ENCODE measurements at places on chromosomes 4 and X. TPM values are rescaled to one million over a fixed set of nuclear protein-coding genes. Genes with fewer than 3 reads are reported as not detected.

DNA sequence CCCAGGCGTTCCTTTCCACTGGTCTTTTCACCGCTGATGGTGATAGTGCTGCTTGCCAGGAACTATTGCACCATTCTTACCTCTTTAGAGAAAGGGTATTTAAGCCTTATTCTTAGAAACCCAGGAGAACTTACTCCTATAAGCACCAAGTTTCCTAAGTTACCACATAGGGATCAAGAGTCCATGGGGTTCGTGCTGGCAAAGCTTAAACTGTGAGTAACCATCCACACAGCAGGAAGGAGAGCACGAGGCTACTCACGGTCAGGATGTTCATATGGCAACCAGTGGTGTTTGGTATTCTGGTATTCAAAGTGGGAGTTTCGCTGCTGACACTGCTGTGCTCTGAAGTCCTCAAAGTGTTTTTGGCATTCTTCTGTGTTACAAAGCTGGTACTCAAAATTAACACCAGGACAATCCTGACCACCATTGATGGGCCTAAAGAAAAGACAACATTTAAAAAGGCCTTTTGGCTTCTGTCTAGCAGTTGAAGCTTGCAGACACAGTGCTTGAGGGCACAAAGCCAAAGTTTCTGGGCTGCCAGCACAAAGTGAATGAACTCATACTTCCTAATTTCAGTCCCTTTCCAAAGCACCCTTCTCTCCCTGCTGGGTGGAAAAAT is 256.9 kb downstream of the ADAMTS3 start:
- DNase-seq = no peak

P2RY10 gene
- 81.2 TPM for total RNA-seq

LIMCH1 gene
- not detected for total RNA-seq

GRCh38 chrX:98194036-98194435 is 1310.3 kb downstream of the RPA4 start:
- DNase-seq = no peak

DNA sequence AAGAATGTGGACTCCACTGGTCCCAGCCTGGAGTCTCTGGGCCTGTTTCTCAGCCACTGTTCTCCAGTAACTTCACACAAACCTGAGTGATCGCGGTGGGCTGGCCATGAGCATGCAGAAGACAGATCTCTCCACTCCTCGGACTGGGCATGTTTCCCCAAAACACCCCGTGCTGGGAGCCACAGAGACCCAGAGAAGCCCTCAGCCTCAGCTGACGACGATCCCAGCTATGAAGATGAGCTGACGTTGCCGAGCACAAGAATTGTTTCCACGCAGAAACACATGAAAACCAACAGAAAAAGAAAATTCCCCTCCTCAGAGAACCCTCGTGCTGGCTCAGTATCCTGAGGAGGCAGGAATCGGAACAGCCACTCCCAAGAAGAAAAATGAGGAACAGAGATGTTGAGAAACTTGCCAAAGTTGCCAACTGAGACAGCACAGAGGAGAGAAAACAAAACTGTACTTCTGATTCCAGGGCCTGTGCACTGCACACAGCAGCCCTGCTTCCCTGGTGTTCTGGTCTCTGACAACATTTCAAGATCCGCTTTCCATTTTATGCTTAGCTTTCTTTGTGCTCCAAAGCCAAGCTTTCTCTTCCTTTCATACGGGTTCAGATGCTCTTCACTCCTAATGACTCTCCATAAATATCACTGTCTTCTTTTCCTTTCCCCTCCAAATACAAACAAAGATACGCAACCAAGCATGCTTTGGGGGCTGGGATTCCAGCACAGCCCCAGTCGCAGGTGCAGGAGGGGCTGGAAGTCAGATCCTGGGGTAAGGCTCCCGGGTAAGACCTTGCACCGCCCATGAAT is 81.4 kb downstream of the IRF2 start:
- DNase-seq = no peak

DNA sequence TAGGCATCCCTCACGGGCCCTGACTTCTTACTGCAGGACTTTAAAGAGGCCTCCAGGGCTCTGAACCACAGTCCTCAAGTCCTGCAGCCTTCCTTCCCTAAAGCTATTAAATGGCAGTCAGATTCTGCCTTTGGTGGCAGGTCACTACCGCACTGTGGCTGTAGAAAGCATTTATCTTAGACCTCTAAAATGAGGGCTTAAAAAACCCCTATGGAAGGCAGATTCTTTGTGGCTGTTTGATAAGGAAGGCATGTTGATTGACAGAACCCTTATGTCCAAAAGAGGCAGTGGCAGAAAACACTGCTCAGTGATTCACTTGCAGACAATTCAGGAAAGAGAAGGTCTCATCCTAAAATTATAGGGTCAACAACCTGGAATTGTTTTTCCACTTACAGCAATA is 79.2 kb downstream of the FBXL5 start:
- no peak for DNase-seq

DNA sequence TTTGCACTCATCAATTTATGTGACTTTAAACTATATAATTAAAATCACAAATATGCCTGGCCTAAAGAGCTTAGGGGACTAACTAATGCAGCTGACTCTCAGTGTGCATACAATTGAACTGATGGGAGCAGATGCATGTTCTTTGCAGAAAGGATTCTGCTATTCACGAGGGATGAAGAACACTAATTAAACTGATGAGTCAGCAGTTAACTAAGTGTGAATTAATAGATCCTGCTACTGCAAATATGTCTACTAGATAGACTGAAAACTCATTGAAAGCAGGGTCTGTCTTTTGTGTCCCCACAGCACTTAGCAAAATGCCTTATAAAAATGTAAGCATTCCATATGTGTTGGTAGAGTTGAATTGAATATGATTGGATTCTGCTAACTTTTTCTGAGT is 104.0 kb downstream of the SRPX start:
- no peak for DNase-seq

SGMS2 gene
- not detected for total RNA-seq

DNA sequence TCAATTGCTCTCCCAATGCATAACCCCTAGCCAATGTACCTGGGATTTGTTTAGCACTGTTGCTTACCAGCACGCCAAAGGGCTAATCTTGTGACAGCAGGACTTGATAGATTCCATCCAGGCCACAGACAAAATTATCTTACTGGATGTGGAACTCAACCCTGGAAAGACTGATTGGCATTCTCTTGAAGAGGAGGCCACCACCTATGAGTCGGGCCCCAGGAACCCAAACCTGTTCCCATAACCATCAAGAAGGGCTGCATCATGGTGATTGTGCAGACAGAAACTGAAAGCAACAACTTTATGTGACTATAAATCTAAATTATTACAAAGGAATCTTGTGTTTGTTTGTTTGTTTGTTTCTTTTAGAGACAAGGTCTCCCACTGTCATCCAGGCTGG is 19.9 kb upstream of the TMEM255A start:
- DNase-seq = no peak

HPSE gene
- 1.3 TPM for total RNA-seq

GRCh38 chr4:69025191-69025998 is 70.9 kb upstream of the UGT2B7 start:
- no peak for DNase-seq

CXCL5 gene
- total RNA-seq = not detected

DNA sequence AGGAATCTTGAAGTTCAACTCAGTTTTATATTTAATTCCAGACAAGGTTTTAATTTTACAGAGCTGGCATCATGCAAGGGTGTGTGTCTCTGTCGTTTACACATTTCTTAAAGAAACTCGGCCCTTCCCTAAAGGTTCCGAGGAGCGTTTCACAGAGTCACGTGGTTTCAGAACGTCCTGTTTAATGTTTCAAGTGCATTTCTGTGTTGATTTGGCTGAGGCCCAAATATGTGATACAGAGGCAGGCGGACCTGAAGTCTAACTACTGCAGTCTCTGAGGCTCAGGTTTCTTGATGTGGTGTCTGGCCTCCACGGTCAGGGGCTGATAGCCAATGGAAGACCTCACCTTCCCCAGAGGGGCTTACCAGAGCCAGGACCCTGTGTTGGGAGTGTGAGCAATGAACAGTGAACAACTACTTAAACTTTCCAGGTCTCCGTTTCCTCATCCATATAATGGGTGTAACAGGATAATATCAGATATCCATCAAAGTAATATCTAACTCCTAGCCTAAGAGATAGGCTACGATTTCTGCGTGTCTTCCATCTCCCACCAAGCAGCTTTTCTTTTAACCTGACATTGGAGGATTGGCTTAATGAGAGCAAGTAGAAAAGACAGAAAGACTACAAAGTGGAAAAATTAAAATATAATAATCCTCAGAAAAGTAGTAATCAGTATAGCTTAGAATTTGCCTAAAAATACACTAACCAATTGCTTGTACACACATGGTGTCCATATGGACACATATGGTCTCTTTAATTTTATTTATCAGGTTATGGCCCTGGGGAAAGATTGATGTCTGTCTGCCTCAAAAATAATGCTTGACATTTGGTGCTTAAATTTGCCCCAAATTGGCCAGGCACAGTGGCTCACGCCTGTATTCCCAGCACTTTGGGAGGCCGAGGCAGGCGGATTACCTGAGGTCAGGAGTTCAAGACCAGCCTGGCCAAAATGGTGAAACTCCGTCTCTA is 50.0 kb upstream of the TRIM2 start:
- no peak for DNase-seq

GRCh38 chrX:48939524-48940228 is 17.7 kb downstream of the OTUD5 start:
- DNase-seq = no peak

GRCh38 chr4:7158081-7158750 is 34.1 kb upstream of the SORCS2 start:
- no peak for DNase-seq

DNA sequence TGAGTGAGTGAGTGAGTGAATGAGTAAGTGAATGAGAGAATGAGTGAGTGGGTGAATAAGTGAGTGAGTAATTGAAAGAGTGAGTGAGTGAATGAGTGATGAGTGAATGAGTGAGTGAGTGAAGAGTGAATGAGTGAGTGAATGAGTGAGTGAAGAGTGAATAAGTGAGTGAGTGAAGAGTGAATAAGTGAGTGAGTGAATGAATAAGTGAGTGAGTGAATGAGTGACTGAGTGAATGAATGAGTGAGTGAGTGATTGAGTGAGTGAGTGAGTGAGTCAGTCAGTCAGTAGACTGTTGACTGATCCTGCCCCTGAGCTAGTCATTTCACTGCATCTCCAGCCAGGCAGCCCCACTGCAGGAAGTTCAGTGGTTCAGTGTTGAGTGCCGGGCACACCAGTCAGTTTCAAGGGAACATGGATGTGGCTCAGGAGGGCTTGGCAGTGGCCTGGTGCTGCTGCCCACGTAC is 228.4 kb upstream of the PSAPL1 start:
- DNase-seq = no peak

DNA sequence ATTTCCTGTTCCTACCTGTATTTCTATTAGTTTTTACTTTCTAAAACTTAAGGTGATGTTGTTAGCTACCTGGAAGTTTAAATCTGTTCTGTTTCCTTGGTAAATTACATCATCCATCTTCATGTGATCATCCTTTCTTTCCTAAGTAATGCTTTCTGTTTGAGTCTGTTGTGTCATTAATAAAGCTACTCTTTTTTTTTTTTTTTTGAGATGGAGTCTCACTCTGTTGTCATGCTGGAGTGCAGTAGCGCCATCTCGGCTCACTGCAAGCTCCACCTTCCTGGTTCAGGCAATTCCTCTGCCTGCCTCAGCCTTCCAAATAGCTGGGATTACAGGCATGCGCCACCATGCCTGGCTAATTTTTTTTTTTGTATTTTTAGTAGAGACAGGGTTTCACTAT is 73.3 kb downstream of the FIP1L1 start:
- DNase-seq = no peak

GRCh38 chr4:170248029-170248428 is 158.3 kb upstream of the AADAT start:
- no peak for DNase-seq

DNA sequence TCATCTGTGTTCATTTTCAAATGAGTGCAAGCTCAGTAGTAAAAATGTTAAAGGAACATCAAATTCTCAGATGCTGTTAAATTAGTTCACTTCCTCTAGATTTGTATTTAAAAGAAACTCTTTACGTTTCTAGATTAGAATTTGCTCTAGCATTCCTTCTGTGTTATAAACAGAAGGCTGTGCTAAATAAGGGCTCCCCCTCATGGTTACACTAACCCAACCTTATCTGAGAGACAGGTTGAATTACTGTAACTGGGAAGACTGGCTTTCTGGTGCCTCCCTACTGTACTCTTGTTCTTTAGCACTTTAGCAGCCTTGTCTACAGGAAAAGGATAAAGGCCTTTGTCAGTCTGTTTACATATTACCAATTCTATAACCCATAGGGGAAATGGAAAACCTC is 56.8 kb downstream of the RXFP1 start:
- no peak for DNase-seq

MRPS18C gene
- 17.7 TPM for total RNA-seq

DNA sequence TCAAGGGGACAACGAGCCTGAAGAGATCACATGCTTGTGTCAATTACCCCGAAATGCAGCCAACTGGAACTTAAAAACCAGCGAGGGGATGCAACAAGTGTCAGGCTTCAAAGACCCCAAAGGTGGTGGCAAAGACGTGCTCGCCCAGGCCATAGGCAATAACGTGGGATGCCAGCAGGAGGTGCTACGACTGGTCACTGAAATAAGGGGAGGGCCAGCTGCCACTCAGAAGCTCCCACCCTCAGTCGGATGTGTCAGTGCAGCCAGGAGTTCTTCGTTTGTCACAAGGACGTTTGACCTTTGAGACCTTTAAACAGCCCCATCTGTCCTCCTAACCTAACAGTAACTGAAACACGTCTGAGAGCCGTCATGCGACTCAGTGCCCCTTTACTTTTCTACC is 556.8 kb upstream of the PCDH10 start:
- no peak for DNase-seq

GRCh38 chr4:99305638-99306400 is 15.0 kb upstream of the ADH1A start:
- DNase-seq = no peak

DNA sequence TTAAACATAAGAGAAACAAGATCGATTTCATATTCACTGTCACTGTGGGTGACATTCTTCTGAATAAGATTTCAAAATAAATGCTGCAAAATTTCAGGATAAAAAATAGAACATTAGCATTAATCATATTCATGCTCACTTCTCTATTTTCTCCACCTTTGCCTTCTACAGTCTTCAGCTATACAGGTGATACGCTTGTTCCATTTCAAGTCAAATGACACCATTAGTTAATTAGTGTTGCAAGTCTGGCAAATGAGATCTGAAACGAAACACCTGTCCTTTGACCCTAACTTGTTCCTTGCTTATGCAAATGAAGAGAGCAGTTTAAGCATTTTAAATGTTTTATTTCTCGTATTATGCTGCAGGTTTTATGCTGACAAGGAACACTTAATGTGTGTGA is 667.5 kb upstream of the MAGEB2 start:
- DNase-seq = no peak

DNA sequence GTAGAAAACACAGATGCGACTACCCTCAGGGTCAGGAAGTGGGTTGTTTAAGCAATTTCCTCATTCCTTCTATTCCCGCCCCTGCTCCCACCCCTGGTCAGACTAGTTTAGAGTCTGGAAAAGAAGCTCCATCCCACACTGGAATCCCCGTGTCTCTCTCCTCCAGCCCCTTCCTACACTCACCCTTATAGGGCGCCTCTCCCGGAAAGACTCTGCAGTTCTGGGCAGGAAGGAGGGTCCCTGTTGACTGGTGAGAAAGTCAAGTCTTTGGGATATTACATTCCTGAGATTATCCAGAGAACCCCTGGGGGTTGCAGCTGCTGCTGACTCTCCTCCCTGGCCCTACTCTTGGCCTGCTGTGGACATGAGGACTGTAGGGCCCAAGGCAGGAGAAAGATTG is 11.9 kb downstream of the STARD8 start:
- DNase-seq = no peak
